Cerebellar nuclear complex (tissue), 1 donor: ENCODE measurements at places on chromosomes 11 and 22.

GRCh38 chr11:128238521-128239265 is 348.7 kb downstream of the ETS1 start:
- DNase-seq: no peak

DNA sequence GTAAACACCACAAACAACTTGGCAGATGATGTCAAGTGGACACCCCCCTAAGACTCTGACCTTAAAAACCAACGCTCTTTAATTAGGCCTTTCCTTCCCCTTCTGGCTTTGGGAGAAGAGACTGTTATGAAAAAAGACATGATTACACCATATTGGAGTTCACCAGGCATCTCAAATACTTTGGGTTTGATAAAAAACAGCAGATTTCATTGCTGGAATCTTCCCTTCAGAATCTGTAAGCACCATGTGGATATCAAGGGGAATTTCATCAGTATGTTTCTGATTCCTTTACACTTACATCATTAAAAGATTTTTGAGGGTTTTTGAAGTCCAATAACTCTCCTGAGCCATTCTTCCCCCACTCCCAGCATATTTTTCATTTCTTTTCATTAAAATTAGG is 85.6 kb downstream of the KIRREL3 start:
- no peak for DNase-seq

- peak; percentile 53 for DNase-seq
Observed at GRCh38 chr22:41699264-41700107, at the start of gene MEI1. Gene MEI1, plus strand, starts transcription at chr22:41699503. Its CDS starts 36 bp downstream, at chr22:41699539.

GRCh38 chr11:71998649-71999310 is at the start of gene IL18BP:
Gene IL18BP, plus strand, starts transcription at chr11:71998909. Its CDS starts 1,076 bp downstream, at chr11:71999985.
- no peak for DNase-seq

GRCh38 chr22:30838111-30838510 is 130.5 kb downstream of the MORC2 start:
- no peak for DNase-seq

- DNase-seq: no peak
Observed at GRCh38 chr22:33028234-33028633, 29.9 kb downstream of the SYN3 start.

- no peak for DNase-seq
Observed at GRCh38 chr11:114889594-114890011, 211.3 kb downstream of the NXPE2 start.

DNA sequence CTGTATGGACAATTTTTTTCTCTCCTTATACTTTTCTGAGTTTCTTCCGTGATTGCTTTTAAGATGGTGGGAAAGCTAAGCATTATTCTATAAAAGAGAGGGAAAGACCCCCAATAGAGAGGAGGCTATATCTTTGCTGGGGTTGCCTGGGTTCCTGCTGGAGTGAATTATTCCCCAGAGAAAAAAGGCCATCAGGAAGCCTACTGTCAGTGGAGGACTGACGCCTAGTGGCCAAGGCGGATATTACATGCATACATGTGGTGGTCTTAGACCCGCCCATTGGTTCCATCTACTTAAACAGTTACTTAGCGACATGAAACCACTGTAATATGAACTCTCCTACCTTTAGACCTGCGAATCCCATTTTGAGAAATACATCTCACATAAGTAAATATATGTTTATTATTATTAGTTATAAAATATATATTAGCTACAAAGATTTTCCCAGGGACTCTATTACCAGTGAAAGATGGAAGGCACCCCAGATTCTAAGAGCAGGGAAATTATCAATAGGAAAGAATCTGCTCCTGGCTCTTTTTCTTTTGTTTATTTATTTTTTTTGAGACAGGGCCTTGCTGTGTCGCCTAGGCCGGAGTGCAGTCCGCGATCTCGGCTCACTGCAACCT is 15.7 kb upstream of the PGA3 start:
- DNase-seq: no peak

DNA sequence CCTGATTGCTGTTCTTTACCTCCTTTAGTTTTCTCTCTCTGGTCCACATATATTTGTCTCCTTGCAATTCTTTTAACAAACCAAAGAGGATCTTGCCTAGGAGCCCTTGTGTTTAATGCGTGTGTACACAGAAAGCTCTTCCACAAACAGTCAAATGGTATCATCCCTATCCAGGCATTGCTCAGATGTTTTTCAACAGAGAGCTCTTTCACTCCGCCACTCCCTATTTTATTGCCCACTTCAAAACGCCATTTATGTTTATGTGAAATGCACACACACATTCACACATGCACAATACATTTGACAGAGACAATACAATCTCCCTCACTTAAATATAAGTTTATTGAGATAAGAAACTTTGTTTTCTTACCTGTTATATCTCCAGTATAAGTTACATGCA is 4.7 kb downstream of the OR5AP2 start:
- DNase-seq: no peak

- DNase-seq: no peak
Observed at GRCh38 chr11:83641511-83641910, 355.3 kb upstream of the CCDC90B start.

GRCh38 chr11:73358071-73358470 is 18.1 kb upstream of the RELT start:
- DNase-seq: no peak

DNA sequence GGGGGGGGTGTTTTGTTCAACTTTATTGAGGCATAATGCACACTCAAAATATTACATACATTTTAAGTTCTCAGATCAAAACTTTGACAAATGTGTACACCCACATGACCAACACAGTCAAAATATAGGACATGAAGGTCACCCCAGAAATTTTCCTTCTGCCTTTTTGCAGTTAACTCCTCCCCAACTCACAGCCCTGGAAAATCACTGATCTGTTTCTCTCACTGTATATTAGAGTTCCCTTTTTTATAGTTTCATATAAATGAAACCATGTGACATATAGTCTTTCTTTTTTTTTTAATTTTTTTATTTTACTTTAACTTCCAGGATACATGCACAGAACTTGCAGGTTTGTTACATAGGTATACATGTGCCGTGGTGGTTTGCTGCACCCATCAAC is 4.6 kb downstream of the TMPRSS5 start:
- no peak for DNase-seq

- DNase-seq: no peak
Observed at GRCh38 chr11:126163074-126163700, 48.3 kb downstream of the RPUSD4 start.

DNA sequence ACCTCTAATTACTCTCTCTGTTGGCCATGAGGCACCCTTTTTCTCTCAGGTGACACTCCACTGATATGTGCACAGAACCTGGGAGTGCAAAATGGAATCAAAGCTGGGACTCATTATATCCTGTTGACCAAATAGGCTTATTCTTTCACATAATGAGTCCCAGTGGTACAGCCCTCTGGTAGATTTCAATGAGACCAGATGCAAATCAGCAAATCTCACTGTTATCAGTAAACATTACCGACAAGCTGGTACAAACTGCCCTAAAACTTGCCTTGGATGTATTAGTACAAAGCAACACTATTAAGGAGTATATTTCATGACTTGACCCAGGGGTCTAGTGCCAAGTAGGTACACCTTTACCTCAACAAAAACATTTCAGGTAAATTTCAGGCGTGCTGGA is 128.3 kb downstream of the DDX10 start:
- no peak for DNase-seq

DNA sequence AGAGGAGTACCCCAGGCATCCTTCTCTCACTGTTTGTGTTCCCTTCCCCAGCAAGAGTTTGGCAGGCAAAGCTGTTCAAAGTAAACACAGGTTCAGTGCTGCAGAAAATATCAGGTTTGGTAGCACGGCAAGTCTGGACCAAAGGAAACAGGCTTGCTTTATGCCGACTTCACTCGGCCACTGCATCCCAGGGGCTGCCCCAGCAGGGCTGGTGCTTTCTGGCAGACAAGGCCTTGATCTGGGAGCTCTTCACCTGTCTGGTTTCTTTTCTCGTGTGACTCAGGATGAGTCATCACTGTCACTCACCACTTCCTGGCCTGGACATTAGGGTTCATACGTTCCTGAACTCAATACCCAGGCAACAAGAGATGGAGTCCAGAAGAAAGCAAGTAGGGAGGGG is 52.6 kb upstream of the NAV2 start:
- no peak for DNase-seq

GRCh38 chr11:79139900-79140299 is 300.9 kb downstream of the TENM4 start:
- DNase-seq: no peak

- no peak for DNase-seq
Observed at GRCh38 chr11:112160091-112160848, 3.6 kb downstream of the IL18 start.

- DNase-seq: no peak
Observed at GRCh38 chr11:82899186-82899820, 927 bp downstream of the PRCP start.

DNA sequence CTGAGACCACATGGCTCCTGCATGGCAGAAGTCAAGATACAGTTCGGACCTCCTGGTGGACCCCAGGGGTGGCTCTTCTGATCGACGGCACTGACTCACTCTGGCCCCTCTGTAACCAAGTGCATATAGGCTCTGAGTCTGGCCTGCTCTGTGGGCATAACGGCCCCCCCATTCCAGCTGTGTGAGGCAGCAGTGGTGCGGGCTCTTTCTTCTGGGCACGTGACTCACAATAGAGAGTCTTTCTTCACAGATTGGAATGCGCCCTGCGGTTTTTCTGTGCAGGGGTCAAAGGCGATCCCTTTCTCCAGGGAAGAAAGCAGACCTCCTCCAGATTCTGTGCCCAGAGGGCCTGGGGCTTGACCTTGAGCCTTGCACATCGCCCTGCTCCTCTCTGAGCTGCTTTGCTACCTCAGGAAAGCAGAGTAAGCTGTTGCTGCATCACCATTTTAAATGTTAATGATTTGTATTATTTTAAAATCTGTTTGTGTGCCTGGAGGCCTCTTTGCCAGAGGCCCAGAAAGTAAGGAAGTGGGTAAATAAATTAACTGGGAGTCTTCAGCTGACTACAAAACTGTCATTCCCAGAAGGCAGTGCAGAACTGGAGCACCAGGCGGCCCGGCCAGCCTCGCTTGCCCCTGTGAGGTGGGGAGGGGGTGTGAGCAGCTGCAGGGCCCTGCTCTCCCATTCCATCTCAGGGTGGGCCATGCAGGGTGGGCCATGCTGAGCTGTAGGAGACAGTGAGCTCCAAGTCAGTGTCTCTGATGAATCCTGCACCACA is 199.0 kb downstream of the GRIK4 start:
- no peak for DNase-seq
